ENCODE measurements at places on chromosomes 4 and X.

DNA sequence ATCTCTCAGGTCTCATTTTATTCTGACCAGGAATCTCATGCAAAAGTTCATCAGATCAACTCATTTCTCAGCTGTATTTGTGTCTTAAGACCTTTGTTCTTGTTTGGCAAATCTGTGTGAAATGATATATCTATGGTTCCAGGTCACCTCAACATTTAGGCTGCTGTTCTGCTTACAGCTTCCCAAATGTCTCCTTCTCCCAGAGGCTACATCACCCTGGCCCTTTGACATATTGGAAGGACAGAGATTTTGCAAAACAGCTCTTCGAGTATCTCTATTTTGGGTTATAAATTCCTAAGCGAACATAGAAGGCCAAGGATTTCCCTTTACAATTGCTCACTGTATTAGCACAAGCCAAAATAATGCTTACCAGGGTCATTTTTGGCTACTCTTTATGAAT is 57.5 kb upstream of the GIMD1 start:
- DNase-seq, result no peak

- no peak for DNase-seq
These were observed 26.5 kb downstream of the TFDP3 start for GRCh38 chrX:133191739-133192039.

- no peak for DNase-seq
These were observed 472.4 kb downstream of the ZNF674 start for GRCh38 chrX:46072791-46073190.

- DNase-seq, result no peak
These were observed 402.8 kb upstream of the NWD2 start for GRCh38 chr4:36841583-36842326.

DNA sequence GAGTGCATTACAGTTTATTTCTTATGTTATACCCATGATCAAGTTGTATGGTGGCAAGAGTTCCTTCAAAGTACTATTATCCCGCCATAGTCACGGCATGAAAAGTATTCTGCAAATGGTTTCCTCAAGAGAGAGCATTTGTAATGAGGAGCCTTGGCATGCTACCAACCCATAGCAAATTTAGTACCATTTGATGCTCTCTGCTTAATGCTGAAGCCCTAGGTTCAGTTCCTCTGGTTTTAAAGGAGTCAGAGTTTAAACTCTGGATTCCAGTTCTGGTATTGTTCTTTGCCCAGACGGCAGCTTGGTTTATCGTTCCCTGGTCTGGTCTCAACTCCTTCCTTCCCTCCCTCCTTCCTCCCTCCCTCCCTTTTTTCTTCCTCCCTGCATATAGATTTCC is 371.3 kb downstream of the BMPR1B start:
- DNase-seq, result no peak

- DNase-seq, result no peak
These were observed 101.8 kb downstream of the ANXA5 start for GRCh38 chr4:121594796-121595526.

DNA sequence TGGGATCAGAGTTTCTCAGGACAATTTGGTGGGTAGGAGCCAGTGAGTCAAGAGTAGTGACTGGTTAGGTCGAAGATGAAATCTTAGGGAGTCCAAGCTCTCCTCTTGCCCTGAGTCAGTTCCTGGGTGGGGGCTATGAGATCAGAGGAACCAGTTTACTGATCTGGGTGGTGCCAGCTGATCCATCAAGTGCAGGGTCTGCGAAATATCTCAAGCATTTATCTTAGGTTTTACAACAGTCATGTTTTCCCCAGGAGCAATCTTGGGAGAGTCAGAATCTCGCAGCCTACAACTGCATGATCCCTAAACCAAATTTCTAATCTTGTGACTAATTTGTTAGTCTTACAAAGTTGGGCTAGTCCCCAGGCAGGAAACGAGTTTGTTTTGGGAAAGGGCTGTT is 1833.2 kb upstream of the PCDH7 start:
- no peak for DNase-seq

DNA sequence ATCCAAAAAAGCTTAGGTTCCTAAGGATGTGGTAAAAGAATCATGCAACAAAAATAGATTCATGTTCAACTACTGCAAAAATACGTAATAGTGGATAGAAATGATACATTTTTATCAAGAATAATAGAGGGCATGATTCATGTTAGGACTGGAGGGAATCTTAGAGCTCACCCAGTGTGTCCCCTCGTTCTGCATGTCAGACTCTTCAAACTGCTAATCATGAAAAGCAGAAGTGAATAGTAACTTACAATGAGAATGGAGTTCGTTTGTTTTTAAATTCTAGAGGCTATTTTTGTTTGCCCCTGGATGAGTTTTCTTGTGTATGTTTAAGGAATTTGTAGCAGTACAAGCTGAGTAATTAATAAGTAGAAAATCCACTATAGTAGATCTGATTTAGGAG is 79.4 kb downstream of the MSL3 start:
- no peak for DNase-seq

- DNase-seq, result no peak
These were observed 100.4 kb downstream of the HS6ST2 start for GRCh38 chrX:132858018-132858417.

DNA sequence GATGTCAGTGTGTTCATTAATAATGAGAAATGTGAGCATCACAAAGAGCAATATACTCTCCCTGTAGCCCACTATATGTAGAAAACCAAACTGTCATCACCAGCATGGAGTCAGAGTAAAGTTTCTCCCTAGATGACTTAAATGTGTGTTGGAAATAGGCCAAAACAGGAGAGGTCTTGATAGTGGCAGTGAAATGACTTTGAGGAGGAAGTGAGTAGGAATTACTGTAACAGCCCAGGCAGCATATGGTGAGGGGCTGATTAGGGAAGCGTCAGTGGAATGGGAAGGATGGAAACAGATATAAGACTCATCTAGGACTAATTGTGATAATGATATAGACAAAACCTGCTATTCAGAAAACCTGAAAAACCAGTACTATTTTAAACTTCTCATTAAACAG is 83.9 kb downstream of the ATXN3L start:
- DNase-seq, result no peak

DNA sequence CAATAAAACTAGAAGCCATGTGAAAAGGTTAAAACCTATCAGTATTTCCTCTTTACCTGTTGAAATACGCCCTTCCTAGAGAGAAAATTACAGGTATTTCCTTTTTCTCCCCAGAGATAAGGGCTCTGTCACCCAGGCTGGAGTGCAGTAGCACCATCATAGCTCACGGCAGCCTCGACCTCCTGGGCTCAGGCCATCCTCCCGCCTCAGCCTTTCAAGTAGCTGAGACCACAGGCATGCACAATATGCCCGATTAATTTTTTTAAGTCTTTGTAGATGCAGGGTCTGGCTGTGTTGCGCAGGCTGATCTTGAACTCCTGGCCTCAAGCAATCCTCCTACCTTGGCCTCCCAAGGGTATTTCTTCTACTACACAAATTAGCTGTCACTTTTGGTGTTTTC is 154.4 kb downstream of the HNRNPD start:
- no peak for DNase-seq

- no peak for DNase-seq
These were observed 743.2 kb upstream of the GRIA3 start for GRCh38 chrX:122440832-122441231.

GRCh38 chr4:118352843-118353533 is at the start of gene PRSS12:
Gene PRSS12, minus strand, starts transcription at chr4:118353003. Its CDS starts 283 bp downstream, at chr4:118352720.
- DNase-seq, result peak; percentile 49

DNA sequence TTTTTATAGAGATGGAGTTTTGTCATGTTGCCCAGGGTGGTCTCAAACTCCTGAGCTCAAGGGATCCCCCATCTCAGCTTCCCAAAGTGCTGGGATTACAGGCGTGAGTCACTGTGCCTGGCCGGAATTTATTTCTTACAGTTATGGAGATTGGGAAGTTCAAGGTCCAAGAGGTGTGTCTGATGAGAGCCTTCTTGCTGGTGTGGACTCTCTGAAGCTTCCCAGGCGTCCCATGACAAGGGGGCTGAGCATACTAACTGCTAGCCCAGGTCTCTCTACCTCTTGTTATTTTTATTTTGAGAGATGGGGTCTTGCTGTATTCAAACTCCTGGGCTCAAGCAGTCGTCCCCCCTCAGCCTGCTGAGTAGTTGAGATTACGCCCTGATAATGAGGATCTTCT is 2.9 kb upstream of the NSD2 start:
- DNase-seq, result no peak

DNA sequence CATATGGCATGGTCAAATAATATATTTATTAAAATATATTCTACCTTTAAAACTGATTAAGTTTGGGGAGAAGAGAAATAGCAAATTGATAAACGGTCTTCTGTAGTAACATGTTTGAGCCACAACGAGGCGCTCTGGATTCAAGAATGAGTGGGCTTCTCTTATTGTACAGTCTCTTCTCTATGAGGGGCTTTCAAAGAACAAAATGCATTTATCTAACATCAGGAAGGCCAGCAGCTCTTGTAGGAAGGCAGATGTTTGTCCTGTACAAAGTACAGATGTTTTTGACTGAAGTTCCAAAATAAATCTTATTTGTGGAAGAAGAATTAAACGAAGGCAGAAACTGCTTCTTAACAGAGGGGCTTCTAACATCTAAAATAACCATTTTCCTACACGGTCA is 153.6 kb downstream of the RASL11B start:
- DNase-seq, result no peak

DNA sequence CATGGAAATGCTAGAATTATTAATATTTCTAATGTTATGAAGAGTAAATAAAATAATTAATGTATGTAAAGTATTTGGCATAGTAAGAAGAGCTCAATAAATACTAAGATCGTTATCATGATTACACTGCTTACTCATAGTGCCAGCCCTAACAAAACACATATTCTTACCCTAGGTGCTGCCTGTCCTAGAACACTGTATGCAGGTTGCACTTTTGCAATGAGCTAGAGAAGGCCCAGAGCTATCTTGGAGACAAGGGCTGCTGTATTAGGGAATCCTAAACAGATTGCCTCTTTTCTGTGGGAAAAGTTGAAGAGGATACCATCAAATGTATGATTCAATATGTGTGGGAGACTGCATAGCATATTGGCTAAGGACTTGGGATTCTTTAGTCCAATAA is 48.0 kb upstream of the TMEM164 start:
- no peak for DNase-seq

GRCh38 chr4:41539711-41540110 is 1.8 kb downstream of the LIMCH1 start:
- no peak for DNase-seq

GRCh38 chr4:124883632-124884031 is 171.1 kb upstream of the ANKRD50 start:
- no peak for DNase-seq

DNA sequence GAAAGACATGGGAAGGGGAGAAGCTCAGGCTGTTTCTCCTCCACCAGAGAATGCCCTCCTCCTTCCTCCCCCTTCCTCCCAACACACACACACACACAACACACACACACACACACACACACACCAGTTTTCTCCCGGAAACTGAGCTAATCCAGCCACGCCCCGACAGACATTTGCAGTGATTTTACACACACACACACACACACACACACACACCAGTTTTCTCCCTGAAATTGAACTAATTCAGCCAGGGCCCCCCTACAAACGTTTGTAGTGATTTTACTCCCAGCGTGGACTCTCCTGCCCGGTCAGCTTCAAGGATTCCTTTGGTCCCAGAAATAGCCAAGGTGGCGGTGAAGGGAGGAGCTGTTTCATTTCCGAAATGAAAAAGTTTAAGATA is 32.9 kb upstream of the STX18 start:
- DNase-seq, result no peak

- DNase-seq, result no peak
These were observed 13.7 kb downstream of the BCORL1 start for GRCh38 chrX:129996120-129996519.

DNA sequence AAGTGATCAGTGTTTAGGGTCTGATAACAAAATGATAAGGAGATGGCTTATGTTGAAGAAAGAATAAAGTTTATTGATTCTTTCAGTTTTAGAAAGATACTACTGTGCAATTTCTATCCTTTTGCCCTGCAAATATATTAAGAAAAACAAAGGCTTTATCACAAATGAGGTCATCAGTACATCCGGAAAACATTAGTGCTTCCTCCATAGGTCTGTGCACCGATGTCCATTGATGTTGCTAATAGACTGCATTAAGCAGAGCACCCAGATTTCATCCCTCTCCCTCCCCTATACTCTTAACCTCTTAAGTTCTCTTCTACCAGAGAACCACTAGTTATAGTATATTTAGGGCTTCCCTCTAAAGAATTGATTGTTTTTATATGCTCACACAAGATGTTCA is 53.7 kb upstream of the HHIP start:
- no peak for DNase-seq

GRCh38 chr4:56575820-56576429 is 70.3 kb downstream of the ARL9 start:
- no peak for DNase-seq

DNA sequence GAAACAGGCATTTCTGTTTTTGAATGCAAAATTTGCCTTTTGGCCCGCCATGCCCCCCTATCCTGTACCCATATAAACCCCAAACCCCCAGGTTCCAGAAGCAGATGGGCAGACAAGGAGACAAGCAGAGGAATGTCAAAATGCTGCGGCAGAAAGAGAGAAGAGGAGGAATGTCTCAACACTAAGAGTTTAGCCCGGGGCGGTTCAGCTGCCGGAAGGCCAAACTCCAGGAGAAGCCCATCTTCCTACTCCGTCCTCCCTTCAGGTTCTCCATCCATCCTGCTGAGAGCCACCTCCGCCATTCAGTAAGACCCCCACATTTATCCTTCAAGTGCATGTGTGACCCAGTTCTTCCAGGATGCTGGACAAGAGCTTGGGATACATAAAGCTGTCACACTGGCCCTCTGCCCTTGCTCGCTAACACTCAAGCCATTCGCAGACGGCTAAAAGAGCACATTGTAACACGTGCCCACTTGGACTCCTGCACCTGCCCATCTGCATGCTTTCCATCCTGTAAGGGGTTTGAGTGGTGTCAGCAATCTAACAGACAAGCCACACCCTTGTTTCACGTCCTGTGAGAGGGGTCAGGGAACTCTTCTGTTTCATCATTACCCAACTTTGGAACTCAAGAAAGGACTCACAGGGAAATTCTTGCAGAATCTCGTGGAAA is 31.3 kb downstream of the TLR10 start:
- DNase-seq, result no peak

- no peak for DNase-seq
These were observed 49.1 kb upstream of the DHRSX start for GRCh38 chrX:2549876-2550275.

DNA sequence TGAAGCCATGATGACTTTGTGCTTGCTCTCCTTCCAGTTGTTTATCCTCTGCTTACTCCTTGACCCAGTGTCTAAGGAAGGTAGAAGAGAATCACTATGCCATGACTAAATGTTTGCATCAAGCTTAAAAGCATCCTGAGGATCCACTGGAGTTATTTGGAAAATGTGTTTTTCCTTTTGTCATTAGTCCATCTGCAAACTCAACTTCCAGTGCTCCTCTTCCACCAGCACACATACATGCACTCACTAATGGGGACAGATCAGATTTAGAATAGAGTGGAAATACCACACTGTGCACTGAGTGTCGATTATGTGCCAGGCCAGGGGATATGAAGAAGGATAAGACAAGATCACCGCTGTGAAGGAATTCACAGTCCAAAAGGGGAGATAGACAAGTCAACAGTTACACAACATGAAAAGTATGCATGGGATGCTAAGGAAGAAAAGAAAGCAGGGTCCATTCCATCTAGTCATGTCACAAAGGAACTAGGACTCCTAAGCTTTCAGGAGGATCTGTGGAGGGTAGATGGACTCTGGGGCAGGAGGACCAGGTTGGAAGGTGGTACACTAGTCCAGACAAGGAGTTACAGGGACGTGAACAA is 1.9 kb downstream of the OCIAD2 start:
- DNase-seq, result no peak
